ENCODE measurements at places on chromosomes 11 and 22. TPM values are rescaled to one million over a fixed set of nuclear protein-coding genes. Genes with fewer than 3 reads are reported as not detected.

DNA sequence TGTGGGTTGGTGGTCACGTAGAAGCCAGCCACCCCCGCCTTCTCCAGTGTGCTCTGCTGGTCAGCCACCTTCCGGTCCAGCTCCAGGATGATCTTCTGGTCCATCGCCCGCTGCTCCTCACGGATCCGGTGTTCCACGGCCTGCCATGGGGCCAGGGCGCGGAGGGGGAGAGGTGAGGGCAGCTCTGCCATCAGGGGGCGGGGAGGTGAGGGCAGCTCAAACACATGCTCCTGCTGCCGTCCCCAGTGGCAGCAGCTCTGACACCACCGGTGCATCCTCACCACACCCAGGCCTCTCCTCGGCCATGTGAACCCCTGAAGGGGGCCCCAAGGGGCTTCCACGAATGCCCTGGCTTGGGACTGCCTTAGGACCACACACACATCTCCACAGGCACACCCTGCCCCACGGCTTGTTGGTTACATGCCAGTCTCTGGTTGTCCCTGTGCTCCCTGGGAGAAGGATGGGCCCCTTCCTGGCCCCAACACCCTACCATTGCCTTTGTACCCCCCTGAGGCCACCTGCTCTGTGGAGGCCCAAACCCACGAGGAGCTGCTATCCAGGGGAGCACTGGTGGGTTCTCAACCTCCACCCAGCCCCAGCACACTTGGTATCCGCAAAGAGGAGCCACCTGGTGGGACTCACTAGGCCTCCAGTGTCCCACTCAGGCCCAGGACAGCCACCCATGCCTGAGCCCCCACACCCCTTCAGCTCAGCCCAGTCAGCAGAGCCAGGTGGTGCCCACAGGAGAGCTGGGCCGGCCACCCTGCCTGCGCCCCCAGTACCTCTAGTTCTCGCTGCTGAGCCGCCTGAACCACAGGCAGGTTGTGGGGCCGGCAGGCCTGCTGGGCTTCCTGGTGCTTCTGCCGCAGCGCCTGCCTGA is 4.3 kb downstream of the DGCR6L start:
- no peak for DNase-seq

DNA sequence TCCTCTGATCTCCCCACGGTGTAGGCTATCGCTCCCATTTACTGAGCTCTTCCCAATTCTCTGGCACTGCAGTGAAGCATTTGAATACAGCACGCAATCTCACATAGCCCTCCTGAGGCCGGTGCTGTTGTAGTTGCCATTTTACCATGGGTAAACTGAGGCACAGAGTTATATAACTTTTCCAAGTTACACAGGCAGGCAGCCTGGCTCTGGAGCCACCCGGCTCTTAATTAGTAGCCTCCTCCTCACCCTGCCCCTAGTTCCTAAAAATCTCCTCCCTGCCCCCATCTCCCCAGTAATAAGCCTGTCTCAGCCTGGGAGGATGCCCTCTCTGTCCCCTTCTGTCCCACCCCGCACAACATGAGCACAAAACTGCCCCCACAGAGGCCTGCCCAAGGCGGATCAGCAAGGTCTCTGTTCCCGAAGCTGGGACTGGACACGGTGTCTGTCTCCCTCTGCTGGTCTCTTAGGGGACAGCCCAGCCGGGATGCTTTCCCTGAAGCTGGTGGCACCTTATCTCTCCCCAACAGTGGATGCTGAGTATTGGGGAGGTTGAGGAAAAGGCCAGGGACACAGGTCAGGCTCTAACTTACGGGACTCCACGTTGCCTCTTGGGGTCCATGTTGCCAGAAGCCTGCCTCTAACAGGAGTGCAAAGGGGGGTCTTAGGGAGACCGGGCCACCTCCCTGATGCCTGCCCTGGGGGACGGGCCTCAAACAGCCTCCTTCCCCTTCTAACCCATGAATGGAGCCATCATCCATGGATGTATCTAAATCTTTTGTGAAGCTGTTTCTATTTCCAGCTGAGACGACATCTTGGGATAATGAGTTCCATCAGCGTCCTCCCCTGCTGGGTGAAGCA is 9.1 kb upstream of the CLCF1 start:
- DNase-seq, result peak; percentile 84

- no peak for DNase-seq
These were observed 299.6 kb downstream of the KIRREL3 start for GRCh38 chr11:126700768-126701519.

DNA sequence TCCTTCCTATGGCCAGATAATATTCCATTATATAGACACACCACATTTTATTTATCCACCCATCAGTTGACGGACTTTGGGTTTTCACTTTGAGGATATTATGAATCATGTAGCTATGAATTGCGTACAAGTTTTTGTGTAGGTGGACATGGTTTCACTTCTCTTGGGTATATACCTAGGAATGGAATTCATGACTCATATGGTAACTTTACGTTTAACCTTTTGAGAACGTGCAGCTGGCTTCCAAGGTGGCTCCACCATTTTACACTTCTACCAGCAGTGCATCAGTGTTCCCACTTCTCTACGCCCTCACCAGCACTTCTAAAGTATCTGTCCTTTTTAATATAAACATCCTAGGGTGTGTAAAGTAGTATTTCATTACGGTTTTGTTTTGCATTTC is 112.0 kb downstream of the PLEKHA7 start:
- no peak for DNase-seq

GRCh38 chr11:1943977-1944376 is 3.2 kb upstream of the MRPL23 start:
- peak; percentile 24 for DNase-seq

- DNase-seq, result no peak
These were observed 11.6 kb downstream of the SLC3A2 start for GRCh38 chr11:62892077-62892922.

DNA sequence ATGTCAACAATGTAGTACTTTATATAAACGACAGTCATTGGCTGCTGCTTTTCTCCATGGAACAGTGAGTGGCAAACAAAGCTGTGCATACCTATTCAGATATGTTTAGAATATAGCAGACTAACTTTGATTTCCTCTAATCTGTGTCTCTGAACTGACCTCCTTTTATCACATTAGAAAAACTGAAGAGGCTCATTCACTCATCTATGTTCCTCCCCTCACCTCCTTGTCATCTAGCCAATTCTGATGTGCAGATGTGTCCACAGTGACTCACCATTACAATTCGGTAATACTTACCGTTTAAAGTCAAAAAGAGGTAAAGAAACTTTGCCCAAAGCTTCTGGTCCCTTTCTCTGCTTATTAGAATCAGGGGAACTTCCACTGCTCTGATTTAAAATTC is 51.5 kb upstream of the RPS13 start:
- no peak for DNase-seq

- DNase-seq, result no peak
These were observed 11.1 kb upstream of the SUSD2 start for GRCh38 chr22:24170188-24170587.

The TIRAP gene
- total RNA-seq, result 22.1 TPM

The OPCML gene
- not detected for total RNA-seq

The CNIH2 gene
- 1.1 TPM for total RNA-seq

Data from naive thymus-derived CD8-positive, alpha-beta T cell (primary cell).